NCI-H1417 (cell line): ENCODE measurements at places on chromosomes 7 and 10.

DNA sequence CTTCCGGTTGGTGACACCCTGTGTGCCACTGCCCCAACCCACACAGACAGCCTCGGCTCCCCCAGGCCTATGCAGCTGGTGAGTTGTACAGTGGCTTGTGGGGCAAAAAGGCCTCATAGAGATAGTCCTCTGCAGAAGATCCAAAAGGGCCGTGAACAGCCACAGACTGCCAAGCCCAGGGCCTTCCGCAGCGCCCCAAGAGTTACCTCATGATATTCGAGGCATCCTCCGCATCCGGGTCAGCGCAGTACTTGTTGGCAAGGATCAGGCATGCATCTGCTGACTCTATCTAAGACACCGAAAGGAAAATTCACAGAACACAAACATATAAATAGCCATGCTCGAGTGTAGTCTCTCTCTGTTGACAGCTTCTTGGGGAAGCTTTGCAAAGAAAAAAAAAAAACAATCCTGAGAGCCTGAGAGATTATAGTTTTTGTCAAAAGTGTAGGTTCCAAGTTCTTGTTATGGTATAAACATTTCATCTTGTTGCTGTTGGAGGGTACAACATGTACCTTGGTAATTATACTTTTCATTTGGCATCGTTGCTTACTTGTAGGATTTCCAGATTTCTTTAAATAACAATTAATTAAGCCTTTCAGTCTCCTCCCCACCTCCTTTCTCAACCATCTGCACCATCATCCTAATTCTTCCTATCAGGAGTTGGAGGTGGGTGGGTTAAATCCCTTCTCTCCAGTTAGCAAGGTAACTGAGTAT, 553.0 kb downstream of the KCNMA1 start:
- no peak for DNase-seq

DNA sequence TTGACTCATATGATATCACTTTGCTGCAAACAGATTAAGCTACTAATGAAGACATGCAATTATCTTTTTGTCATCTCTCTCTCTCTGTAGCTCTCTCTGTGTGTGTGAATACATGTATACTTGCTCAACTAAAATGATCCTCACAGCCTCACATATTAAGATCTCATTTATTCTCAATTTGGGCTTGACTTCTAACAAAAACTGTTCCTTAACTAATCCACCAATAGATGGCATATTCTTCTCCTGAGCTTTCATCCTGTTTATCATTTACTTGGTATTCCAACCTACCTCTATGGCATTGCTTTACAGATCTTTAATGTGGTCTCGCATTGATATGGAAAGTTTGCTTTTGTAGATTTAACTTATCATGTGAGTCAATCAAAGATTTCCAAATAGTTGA, 540.4 kb downstream of the CNTNAP2 start:
- DNase-seq, result no peak

GRCh38 chr10:101607124-101607523, 19.0 kb downstream of the DPCD start:
- DNase-seq, result no peak

DNA sequence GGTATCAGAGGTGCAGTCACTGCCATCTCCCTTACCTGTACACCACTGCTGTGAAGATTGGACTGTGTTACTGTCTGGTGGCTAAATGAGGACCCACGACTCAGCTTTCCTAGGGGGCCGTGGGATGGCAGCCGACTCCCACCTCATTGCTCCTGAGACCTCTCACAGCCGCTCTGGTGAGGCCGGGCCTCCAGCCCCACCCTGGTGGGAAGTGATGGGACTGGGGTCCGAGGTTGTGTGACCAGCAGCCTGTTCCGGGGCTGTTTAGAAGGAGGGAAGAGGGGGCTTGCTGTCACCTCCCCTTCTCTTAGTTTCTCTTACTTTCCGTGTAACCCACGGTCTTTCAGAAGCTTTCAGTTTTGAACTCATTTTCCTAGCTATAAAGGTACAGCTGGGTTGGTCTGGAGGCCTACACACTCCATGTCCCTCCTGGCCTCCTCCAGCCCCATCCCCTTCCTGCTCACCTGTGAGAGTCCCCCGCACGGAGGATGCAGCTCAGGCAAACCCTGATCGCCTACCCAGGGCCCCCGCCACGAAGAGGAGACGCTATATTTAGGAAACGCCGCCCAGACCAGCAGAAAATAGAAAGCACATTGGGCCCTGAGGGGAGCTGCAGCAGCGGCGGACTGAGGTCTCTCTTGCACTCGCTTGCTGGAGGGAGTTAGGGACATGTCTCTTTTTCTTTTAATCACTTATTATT, 4.6 kb downstream of the EMX2 start:
- no peak for DNase-seq

DNA sequence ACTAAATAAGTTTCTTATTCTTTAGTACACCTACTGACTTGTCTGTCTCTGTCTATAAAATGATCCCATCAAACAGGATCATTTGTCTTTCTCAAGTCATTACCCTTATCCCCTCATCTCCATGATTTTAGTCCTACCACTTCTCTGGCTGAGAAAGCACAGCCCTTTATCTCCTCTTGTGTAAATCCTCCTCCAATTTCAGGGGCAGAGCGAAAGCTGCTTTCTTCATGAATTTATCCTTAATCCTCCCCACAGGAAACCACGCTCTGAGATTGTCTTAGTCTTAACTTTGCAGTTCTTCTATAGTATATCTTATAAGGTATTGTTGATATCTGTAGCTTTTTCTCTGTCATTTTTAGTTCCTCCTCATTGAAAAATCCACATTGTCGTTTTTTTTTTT, 239.7 kb upstream of the PLXDC2 start:
- no peak for DNase-seq

DNA sequence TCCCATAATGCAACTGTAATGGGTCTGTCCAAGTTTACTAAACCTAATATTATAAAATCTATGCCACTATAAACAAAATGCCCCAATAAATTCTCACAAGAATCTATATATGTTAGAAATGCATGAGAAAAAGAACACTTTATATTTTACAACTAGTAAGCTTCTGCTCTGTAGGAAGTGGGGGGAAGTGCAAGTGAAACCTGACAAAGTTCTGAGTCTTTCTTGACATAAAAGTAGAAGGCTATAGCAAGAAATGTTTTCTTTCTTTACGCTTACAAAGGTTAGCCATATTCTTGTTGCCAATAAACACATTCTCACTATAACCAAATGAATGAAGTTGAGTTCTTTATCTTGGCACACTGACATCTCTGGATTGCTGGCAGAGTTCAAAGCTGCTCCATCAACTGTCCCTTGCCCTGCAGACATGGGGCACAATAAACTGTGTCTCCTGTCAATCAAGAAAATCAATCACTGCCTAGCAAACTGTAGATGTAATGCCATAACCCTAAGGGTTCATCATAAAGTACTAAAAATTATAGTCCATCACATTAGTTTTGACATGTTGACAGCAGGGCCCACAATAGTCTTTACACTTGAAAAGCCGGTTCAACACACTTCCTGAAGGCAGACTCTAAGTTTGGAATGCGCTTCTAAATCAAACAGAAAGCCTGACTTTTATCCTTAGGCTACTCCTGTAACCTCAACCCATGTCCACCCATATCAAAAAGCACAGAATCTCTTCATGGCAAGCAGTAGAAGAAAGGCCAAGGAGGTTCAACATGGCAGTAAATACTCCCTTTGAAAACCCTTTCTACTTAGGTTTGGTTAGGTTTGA, 58.6 kb downstream of the TPK1 start:
- DNase-seq, result no peak

GRCh38 chr10:129809431-129809830, 154.6 kb downstream of the EBF3 start:
- DNase-seq, result no peak

DNA sequence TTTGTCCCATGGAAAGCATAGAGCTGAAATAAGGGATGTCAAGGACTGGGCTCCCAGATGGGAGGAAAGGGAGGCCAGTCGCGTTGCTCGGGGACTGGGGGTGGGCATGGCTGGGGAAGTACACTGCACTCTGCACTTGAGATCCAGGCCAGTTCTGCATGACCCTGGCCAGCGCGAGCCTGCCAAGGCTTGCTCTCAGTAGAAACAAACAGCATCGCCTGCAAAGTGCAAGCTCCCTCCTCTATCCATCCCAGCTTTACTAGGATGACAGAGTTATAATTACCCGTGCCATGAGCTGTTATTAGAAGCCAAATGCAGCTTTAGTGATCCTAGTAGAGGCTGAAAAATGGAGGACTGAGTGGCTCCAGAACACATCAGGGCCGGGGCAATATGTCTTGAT, 43.9 kb upstream of the PDCD4 start:
- DNase-seq, result no peak

DNA sequence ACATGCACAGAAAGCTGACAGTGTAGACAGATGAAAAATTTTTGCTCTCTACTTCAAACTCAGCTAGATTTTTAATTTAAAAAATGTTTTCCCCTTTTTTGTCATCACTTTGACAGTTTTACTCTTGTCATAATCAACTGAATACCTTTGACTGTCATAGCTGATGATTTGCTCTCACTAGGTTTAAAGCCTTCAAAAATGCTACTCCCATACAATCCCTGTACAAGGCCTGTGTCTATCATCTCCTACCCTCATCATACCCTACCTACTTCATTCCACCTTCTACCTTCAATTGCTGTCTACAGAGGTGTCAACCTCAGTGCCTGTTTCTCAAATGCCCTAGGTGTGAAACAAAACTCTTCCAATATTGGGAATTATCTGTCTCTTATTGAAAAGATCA, 230.3 kb downstream of the SEMA3A start:
- no peak for DNase-seq

DNA sequence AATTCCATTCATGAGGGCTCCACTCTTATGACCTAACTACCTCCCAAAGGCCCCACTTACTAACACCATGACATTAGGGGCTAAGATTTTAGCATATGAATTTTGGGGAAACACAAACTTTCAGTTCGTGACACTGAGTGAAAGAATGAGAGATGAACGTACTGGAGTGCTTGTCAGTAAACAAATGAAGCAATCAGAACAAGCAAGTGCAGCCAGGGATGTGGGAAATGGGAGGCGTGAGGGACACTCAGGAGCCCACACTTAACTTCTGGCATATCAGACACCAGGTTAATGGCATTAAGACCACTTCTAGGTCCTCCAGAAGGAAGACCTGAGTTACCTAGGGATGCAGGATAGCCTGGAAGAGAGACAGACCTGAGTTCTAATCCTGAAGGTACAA, 2.3 kb upstream of the MDFIC start:
- DNase-seq, result no peak

GRCh38 chr10:86979977-86980448, 11.7 kb downstream of the ADIRF start:
- no peak for DNase-seq

GRCh38 chr7:5564894-5565293, 141.3 kb upstream of the TNRC18 start:
- DNase-seq, result no peak

DNA sequence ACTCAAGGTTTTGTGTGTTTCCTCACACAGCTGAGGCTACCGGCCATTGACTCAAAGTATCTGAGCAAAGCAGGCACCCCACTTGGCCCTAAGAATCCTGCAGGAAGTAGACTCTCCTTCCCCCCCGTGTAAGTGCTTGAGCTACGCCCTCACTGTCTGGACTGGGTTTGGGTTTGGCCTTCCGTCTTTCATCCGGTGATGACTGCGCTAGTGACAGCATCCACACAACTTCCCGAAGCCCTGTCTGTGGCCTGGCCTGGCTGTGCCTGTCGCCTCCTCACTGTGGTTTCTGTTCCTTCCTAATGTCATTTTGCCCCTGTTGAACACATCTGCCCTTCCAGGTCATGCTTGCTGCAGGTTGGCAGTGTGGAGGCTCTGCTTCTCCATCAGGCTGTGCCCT, 14.5 kb downstream of the C7orf57 start:
- no peak for DNase-seq

DNA sequence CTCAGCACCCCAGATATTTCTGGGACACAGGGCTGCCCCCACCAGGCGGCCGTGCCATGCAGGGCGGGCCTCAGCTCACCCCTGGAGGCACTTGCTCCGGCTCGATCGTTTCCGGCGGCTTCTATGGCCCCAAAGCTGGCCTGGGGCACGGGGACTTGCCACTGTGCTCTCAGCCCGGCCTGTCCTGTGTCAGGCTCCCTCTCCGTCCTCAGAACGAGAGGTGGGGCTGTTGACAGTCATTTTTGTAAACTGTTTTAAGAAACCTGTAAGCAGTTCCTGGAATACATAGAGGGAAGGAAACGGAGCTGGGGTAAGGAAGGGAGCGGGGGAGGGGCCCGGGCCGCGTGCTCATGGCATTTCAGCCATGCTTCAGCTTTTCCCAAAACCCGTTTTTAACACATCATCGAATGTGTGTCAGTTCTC, 30.7 kb upstream of the PRKAR1B start:
- DNase-seq, result no peak

DNA sequence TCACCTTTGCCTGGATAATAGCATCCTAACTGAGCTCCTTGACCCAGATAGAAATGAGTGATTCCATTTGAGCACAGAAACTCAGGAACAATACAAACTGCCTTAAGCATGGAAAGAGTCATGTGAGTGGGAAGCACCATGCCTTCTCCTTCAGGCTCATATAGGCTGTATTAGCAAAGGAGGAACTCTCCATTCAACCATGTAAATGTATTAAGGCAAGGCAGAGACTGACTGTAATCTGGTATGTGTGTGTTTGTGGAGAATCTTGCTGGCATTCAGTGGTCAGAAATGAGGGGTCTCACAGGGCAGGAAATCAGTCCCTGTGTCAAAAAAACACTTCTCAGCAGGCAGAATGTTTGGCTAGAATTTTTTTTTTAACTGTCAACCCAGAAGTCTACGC, 40.2 kb downstream of the COA1 start:
- no peak for DNase-seq

DNA sequence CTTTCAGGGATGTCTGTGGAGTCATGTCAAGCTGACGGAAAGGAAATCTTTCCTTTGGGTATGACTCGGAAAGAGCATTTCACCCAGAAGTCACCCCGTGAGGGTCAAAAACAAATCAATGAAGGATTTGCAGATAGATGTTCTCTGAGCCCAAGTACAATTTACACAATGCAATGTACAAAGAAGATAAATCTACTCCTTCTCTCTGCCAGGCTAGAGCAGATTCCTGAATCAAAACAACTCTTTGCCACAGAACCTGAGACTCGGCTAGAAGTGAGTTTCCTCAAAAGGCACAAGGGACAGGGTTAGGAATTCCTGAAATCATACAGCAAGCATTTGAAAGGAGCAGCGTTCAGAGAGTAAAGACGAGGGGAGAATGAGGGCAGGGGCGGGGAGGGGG, 34.0 kb upstream of the CALN1 start:
- DNase-seq, result no peak

DNA sequence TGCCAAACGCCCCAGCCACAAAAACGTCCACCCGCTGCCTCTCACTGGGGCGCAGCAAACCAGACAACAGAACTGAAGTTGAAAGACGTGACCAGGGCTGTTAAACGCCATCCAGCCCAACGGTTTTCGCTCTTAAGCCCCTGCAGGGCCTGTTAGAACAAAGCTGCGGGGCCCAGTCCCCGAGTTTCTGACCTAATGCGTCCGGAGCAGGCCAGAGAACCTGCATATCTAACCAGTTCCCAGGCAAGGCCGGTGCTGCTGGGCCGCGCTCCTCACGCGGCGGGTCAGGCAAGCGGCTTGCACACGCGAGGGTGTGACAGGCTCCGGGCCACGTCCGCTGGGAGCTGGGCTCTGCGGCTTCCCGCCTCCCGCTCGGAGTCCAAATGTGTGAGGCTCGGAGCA, 87.0 kb downstream of the PTPRN2 start:
- no peak for DNase-seq
